ENCODE measurements at places on chromosomes 4 and X. TPM values are rescaled to one million over a fixed set of nuclear protein-coding genes. Genes with fewer than 3 reads are reported as not detected.

- peaks cover 25% of the 10 kb centered on the region for H3K4me1 ChIP-seq
- H3K4me3 ChIP-seq, result no peak overlapping the region
- H3K27me3 ChIP-seq, result peaks cover 13% of the 10 kb centered on the region
- H3K36me3 ChIP-seq, result no peaks in the 10 kb centered on the region
Measured at GRCh38 chrX:71660562-71661416, 6.6 kb upstream of the LOC101059915 start.

DNA sequence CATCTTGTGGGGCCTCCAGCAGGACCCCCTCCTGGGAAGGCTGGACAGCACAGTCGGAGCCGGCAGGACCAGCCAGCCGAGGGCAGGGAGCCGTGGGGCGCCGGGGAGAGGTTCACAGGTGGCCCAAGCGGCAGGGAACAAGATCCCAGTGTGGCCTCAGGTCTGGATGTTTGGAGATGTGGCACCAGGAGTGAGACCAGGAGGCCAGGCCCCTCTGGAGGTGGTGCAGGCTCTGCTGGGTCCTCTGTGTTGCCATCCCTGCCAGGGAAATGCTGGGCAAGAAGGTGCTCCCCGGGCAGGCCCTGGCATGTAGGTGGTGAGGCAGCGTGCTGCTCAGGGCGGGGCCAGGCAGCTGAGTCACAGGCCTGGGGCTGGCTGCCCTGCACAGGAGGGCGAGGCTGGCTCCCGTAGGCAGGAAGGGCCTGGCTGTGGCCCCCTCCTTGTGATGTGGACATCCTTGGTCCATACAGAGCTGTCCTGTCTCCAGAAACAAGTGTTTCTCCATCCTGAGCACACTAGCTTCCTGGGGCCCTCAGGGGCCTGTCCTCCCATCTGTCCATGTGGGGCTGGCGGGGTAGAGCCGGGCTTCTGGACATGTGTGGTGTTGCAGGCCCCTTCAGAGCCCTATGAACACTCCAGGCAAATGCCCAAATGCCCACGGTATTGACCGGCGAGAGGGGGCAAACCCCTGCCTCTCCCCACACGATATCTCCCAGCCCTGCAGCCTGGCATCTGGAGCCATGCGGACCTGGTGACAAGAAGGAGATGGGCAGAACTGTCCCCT lies 4.8 kb upstream of the HGFAC start:
- no peak overlapping the region for H3K4me3 ChIP-seq
- H3K27ac ChIP-seq, result no peak overlapping the region
- no peaks in the 10 kb centered on the region for H3K27me3 ChIP-seq

- no peak for DNase-seq
- no peaks in the 10 kb centered on the region for H3K4me1 ChIP-seq
- no peaks in the 10 kb centered on the region for H3K27me3 ChIP-seq
- no peak overlapping the region for H3K4me3 ChIP-seq
- H3K36me3 ChIP-seq, result no peaks in the 10 kb centered on the region
- H3K27ac ChIP-seq, result no peak overlapping the region
Measured at GRCh38 chrX:12610079-12610478, 181.1 kb upstream of the PRPS2 start.

DNA sequence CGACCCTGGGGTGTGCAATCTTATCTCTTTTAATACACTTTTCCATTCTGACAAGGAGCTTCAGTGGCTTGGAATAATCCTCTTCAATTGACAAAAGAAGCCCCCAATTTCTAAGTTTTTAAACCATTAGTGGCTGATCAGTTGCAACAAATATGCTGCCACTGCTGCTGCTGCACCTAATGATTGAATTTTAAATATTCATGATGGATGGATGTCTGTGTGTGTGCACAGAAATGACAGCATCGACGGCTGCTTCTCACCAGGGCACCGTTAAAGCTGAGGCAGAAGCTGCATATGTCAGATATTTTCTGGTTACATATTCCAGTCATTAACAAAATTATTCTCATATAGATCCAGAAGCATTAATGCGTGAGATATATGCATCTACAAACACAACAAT lies 182.4 kb downstream of the MGST2 start:
- peaks cover 49% of the 10 kb centered on the region for H3K27me3 ChIP-seq
- no peaks in the 10 kb centered on the region for H3K36me3 ChIP-seq
- H3K4me3 ChIP-seq, result no peak overlapping the region
- peaks cover 10% of the 10 kb centered on the region for H3K4me1 ChIP-seq
- H3K27ac ChIP-seq, result no peak overlapping the region

- peaks cover 3% of the 10 kb centered on the region for H3K4me1 ChIP-seq
- H3K27ac ChIP-seq, result no peak overlapping the region
- no peaks in the 10 kb centered on the region for H3K36me3 ChIP-seq
- peaks cover 40% of the 10 kb centered on the region for H3K27me3 ChIP-seq
Measured at GRCh38 chr4:176002007-176002613, 63.5 kb upstream of the WDR17 start.

DNA sequence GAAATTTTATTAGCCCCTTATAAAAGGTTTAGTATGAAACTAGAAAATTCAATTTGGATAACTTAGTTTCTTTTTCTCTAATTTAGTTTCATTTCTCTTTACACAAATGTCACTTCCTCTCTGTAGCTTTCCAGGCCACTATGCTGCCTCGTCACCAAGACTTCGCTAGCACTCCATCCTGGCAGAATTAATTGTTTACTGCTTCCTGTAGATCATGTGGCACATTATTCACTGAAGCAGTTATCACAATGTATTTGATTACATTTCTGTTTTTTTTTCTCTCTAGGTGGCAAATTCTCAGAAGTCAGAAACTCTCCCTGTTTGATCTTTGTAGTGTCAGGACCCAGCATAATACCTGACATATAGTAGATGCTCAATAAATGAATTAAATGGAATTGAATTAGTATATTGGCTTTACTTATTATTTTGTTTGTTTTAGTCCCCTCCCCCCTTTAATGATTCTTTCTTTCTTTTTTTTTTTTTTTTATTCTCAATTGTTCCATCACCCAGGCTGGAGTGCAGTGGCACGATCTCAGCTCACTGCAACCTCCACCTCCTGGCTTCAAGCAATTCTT lies 9.3 kb upstream of the SAT1 start:
- H3K36me3 ChIP-seq, result peaks cover 8% of the 10 kb centered on the region
- peak; percentile 75 for DNase-seq
- no peaks in the 10 kb centered on the region for H3K27me3 ChIP-seq
- H3K4me1 ChIP-seq, result peaks cover 22% of the 10 kb centered on the region
- peak overlapping the region; percentile 98 for H3K27ac ChIP-seq
- peak overlapping the region; percentile 52 for H3K4me3 ChIP-seq

DNA sequence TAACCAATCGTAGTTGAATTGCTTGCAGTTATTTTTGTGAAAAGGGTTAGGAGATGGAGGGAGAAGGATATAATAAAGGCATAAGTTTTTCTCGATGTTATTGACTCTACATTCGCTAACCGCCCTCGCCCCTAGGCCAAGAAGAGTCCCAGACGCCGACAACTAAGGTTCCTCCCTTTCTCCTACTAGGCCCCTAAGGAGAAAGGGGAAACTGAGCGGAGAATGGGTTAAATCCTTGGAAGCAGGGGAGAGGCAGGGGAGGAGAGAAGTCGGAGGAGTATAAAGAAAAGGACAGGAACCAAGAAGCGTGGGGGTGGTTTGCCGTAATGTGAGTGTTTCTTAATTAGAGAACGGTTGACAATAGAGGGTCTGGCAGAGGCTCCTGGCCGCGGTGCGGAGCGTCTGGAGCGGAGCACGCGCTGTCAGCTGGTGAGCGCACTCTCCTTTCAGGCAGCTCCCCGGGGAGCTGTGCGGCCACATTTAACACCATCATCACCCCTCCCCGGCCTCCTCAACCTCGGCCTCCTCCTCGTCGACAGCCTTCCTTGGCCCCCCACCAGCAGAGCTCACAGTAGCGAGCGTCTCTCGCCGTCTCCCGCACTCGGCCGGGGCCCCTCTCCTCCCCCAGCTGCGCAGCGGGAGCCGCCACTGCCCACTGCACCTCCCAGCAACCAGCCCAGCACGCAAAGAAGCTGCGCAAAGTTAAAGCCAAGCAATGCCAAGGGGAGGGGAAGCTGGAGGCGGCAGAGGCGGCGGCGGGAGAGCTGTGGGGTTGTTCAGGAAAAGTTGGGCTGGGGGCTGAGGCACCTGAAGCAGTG lies 5.9 kb downstream of the ATOH1 start:
- no peak overlapping the region for H3K4me3 ChIP-seq
- H3K36me3 ChIP-seq, result peaks cover 5% of the 10 kb centered on the region
- no peak overlapping the region for H3K27ac ChIP-seq
- H3K4me1 ChIP-seq, result peaks cover 3% of the 10 kb centered on the region

GRCh38 chr4:8079031-8079885 lies 79.4 kb downstream of the ABLIM2 start:
- no peaks in the 10 kb centered on the region for H3K27me3 ChIP-seq
- DNase-seq, result no peak
- no peak overlapping the region for H3K4me3 ChIP-seq
- H3K36me3 ChIP-seq, result no peaks in the 10 kb centered on the region
- no peak overlapping the region for H3K27ac ChIP-seq
- no peaks in the 10 kb centered on the region for H3K4me1 ChIP-seq

- H3K36me3 ChIP-seq, result no peaks in the 10 kb centered on the region
- H3K27ac ChIP-seq, result no peak overlapping the region
- peaks cover 11% of the 10 kb centered on the region for H3K4me1 ChIP-seq
- DNase-seq, result no peak
Measured at GRCh38 chrX:151099001-151099400, 77.4 kb upstream of the GPR50 start.

- no peak overlapping the region for H3K27ac ChIP-seq
- H3K4me1 ChIP-seq, result no peaks in the 10 kb centered on the region
- no peaks in the 10 kb centered on the region for H3K36me3 ChIP-seq
- H3K4me3 ChIP-seq, result no peak overlapping the region
- no peak for DNase-seq
Measured at GRCh38 chr4:8328866-8329559, 59.5 kb downstream of the HTRA3 start.

DNA sequence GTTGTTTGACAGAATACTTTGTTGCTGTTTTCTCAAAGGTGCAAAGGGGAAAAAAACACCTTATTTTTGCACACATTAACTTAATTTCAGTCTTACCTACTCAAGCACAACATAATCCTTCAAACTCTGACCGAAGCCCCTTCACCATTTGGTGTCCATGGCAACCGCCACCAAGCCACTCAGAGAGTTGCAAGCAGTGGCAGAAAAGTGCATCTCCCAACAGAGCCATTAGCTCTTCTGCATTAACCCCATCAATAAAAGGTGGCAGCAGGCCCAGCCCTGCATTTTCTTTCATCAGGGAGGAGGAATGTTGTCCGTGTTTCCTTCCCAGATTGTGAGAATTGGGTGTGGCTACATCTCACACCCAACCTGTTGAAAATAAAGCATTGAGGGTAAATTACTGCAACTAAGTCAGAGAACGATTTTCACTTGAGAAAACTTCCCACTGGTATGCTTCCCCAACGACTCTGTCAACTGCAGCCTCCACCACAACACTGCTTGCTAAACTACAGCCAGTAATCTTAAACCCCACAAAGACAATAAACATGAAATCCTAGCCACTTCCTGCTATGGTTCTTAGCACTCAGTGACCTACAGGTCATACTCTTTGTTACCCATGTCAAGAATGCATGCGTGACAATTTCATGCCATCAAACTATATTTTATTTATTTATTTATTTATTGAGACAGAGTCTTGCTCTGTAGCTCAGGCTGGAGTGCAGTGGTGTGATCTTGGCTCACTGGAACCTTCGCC lies 154.0 kb downstream of the GRIA3 start:
- H3K27me3 ChIP-seq, result no peaks in the 10 kb centered on the region
- H3K4me3 ChIP-seq, result no peak overlapping the region
- no peak overlapping the region for H3K27ac ChIP-seq
- H3K4me1 ChIP-seq, result peaks cover 2% of the 10 kb centered on the region

DNA sequence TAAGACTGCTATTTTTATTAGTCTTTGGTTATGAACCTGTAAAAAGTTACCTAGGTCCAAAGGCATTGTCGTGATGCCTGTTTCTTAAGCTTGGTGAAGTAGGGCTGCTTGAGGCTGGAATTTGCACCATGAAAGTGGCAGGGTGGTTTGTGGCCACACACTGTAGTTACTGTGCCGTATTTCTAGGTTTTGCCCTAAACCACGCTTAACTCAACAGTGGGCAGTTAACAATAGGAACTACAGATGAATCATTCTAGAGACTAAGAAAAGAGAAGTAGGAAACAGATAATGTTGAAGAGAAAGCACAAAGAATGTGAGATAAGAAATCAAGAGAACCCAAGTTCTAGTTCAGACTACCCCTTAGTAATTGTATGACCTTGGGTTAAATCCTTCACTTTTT lies 11.5 kb downstream of the ETNPPL start:
- H3K27me3 ChIP-seq, result peaks cover 26% of the 10 kb centered on the region
- no peaks in the 10 kb centered on the region for H3K36me3 ChIP-seq
- peaks cover 2% of the 10 kb centered on the region for H3K4me1 ChIP-seq
- no peak overlapping the region for H3K4me3 ChIP-seq

DNA sequence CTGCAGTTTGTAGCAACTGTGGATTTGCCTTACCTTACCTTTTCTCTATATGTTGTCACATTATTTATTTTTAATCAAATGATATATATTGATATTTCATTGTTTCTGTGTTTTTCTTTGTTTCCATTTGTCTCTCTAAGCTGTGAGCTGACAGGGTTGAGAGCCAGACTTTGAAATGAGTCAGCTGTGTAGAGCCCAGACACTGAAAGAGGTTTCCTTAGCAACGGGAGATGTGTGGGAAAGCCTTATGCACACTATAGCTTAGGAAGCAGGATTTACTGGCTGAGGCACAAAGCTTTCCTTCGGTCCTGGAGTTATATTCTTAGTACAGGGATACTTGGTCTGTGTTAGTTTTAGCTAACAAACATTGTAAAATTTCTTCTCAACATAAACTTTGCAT lies 192.2 kb downstream of the FGF13 start:
- DNase-seq, result no peak
- H3K27me3 ChIP-seq, result no peaks in the 10 kb centered on the region
- H3K4me3 ChIP-seq, result no peak overlapping the region
- no peaks in the 10 kb centered on the region for H3K36me3 ChIP-seq

DNA sequence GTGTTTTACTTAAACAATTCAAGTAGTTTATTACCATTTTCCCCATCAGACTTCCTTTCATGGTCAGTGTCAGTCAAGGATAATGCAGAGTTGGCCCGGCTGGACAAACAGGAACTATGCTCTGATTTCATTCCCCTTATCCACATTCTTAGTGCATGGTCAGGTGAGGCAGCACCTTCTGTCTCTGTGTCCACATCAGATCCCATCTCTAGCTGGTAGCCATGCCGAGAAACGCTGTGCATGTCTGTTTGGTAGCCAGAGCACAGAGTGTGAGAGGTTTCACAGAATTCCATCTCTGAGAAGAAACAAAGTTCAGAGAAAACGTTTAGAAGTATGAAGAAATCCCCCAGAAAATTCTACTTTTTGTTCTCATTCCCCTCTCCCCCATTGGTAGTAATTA lies 423.7 kb upstream of the TEX13C start:
- H3K4me1 ChIP-seq, result no peaks in the 10 kb centered on the region
- no peak overlapping the region for H3K4me3 ChIP-seq
- no peak for DNase-seq
- no peak overlapping the region for H3K27ac ChIP-seq
- H3K27me3 ChIP-seq, result no peaks in the 10 kb centered on the region
- H3K36me3 ChIP-seq, result no peaks in the 10 kb centered on the region

GRCh38 chrX:74293343-74293946 lies 10.5 kb upstream of the ZCCHC13 start:
- DNase-seq, result peak; percentile 73
- H3K4me3 ChIP-seq, result peak overlapping the region; percentile 86
- H3K27me3 ChIP-seq, result no peaks in the 10 kb centered on the region
- peaks cover 21% of the 10 kb centered on the region for H3K4me1 ChIP-seq

CACNA1F gene
- total RNA-seq, result 0.19 TPM

REPS2 gene
- total RNA-seq, result not detected

EPHA5 gene
- not detected for total RNA-seq

FGD1 gene
- 0.12 TPM for total RNA-seq

PAGE5 gene
- total RNA-seq, result not detected

NAA11 gene
- not detected for total RNA-seq

IL13RA2 gene
- not detected for total RNA-seq

TMEM271 gene
- not detected for total RNA-seq

SPANXN3 gene
- not detected for total RNA-seq

EVC2 gene
- 1.4 TPM for total RNA-seq

TBC1D8B gene
- 1.7 TPM for total RNA-seq
